Parietal lobe (tissue), 2 donors: ENCODE measurements at places on chromosomes 12 and 14. TPM values are rescaled to one million over a fixed set of nuclear protein-coding genes. Genes with fewer than 3 reads are reported as not detected.

The CEBPE gene
- total RNA-seq = not detected

The IGFBP6 gene
- total RNA-seq = 3.8 TPM

The TIGAR gene
- total RNA-seq = 4.4 TPM

The KRT71 gene
- total RNA-seq = not detected

The IL31 gene
- not detected for total RNA-seq

The GPR137C gene
- 33.2 TPM for total RNA-seq
